CD4-positive, alpha-beta T cell treated with Interleukin-15 for 1 hour (primary cell): ENCODE measurements at places on chromosomes 4 and X.

DNA sequence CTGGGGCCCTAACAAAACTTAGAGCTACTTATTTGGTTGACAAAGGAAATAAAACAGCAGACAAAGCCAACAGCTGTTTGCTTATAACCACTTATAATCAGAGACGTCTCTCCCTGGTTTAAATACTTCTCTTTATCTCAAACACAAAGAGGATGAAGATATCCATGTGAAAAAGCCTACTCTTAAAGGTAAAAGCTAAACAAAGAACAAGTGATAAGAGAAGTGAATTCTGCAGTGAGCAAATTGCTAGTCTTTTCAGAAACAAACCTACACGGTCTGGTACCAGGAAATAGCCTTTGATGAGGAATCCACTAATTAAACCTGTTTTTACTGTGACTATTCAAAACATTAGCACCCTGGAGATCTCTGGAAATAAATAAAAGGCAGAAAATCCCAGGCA lies 46.7 kb downstream of the GRIA3 start:
- no peak for DNase-seq

GRCh38 chr4:110190249-110190648 lies 8.2 kb downstream of the ELOVL6 start:
- no peak for DNase-seq

- no peak for DNase-seq
These were observed 184.3 kb downstream of the HS6ST2 start for GRCh38 chrX:132774010-132774714.

GRCh38 chr4:169184236-169184635 lies 86.5 kb downstream of the SH3RF1 start:
- DNase-seq: no peak

DNA sequence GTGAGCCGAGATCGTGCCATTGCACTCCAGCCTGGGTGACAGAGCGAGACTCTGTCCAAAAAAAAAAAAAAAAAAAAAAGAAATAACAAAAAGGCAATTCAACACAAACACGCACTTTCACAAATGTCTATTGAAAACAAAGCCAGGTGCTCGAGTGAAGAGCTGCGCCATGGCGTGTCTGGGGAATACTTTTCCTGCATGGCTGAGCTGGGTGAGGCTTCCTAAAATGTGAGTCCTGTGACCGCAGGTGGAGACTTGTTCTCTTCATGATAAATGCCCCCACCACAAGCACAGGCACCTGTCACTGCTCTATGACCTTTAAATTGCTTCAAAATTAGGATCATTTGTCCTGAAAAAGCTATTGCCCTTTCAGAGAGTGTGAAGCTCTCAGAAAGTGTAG lies 4.0 kb upstream of the ABLIM2 start:
- peak; percentile 66 for DNase-seq
